Left lobe of liver (tissue), 2 donors: ENCODE measurements at places on chromosomes 5 and 9. TPM values are rescaled to one million over a fixed set of nuclear protein-coding genes. Genes with fewer than 3 reads are reported as not detected.

IL33 gene
- total RNA-seq, result 9.3 TPM

DNA sequence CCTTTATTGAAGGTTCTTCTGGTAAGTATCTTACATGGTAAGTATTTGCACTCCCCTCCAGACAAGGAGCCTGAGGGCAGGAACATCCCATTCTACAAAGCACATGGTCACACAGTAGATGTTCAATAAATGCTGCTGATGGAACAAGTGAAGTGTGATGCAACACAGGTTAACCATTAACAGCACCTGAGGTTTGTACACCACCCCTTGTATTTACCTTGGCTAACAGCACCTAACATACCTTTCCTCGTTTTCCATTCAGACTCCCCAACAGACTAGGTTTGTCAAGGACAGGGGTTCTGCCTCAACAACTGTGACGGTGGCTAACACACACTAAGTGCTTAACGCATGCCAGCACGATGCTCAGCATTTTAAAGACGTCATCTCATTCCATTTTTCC lies 213.6 kb downstream of the MAPKAP1 start:
- peak; percentile 80 for DNase-seq

GRCh38 chr9:123832858-123833650 lies 96.9 kb downstream of the DENND1A start:
- no peak for DNase-seq

UNC5A gene
- not detected for total RNA-seq

SOX30 gene
- total RNA-seq, result not detected

- peak; percentile 77 for DNase-seq
Observed at GRCh38 chr9:34651321-34651720, 664 bp upstream of the IL11RA start.

DNA sequence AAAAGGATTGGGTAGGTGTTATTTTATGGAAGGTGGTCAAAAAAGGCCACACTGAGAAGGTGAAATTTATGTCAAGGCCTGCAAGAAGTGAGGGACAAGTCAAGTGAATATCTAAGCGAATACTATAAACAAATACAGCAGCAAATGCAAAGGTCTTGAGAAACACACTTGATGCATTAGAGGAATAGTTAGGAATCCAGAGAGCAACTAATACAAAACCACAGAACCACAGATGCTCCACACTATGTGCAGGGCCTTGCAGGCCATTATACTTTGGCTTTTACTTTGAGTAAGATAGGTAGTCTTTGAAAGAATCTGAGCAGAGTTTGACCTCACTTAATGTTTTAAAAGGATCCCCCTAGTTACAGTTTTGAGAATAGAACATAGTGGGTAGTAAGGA lies 4.6 kb downstream of the ZNF622 start:
- no peak for DNase-seq

GRCh38 chr5:123204251-123204650 lies 115.2 kb downstream of the PRDM6 start:
- no peak for DNase-seq

ZNF300 gene
- 0.23 TPM for total RNA-seq

HSPB3 gene
- not detected for total RNA-seq

- DNase-seq, result no peak
Observed at GRCh38 chr5:33594006-33594405, 153.2 kb downstream of the TARS1 start.

- DNase-seq, result no peak
Observed at GRCh38 chr9:110869931-110870330, 168.3 kb downstream of the LPAR1 start.

STC2 gene
- total RNA-seq, result 0.65 TPM
